Peyer's patch (tissue), 4 donors: ENCODE measurements at places on chromosomes 7 and 10. TPM values are rescaled to one million over a fixed set of nuclear protein-coding genes. Genes with fewer than 3 reads are reported as not detected.

GRCh38 chr10:96984541-96985131, 152.5 kb downstream of the LCOR start:
- H3K27me3 ChIP-seq = no peaks in the 10 kb centered on the region
- peaks cover 21% of the 10 kb centered on the region for H3K36me3 ChIP-seq
- DNase-seq = no peak
- no peak overlapping the region for H3K4me3 ChIP-seq
- no peak overlapping the region for H3K27ac ChIP-seq

DNA sequence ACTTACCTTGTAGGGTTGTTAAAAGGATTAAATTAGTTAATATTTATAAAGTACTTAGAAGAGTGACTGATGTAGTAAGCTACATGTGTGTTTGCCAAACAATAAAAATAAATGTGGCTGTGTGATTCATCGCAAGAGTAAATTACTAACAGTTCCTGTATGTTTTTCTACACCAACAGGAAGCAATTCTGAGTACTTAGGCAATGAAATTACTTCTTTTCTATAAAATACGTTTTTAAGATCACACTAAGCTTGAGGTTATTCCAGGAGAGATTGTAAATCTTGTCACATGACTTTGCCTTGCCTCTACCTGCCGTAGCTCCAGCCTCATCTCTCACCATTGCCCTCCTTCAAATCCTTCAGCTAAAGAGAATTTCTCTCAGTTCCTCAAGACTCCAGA, 18.1 kb upstream of the GSTK1 start:
- no peak for DNase-seq
- H3K36me3 ChIP-seq = no peaks in the 10 kb centered on the region
- peaks cover 47% of the 10 kb centered on the region for H3K4me1 ChIP-seq

GRCh38 chr7:92613720-92614119, 23.5 kb upstream of the FAM133B start:
- DNase-seq = no peak
- H3K4me1 ChIP-seq = no peaks in the 10 kb centered on the region
- no peaks in the 10 kb centered on the region for H3K27me3 ChIP-seq
- no peak overlapping the region for H3K27ac ChIP-seq
- peaks cover 21% of the 10 kb centered on the region for H3K36me3 ChIP-seq

GRCh38 chr7:77631820-77632219, 64.4 kb upstream of the RSBN1L start:
- no peak overlapping the region for H3K4me3 ChIP-seq
- H3K36me3 ChIP-seq = no peaks in the 10 kb centered on the region
- no peak overlapping the region for H3K27ac ChIP-seq
- H3K4me1 ChIP-seq = no peaks in the 10 kb centered on the region

EIF5AL1 gene
- total RNA-seq = 0.53 TPM

DNA sequence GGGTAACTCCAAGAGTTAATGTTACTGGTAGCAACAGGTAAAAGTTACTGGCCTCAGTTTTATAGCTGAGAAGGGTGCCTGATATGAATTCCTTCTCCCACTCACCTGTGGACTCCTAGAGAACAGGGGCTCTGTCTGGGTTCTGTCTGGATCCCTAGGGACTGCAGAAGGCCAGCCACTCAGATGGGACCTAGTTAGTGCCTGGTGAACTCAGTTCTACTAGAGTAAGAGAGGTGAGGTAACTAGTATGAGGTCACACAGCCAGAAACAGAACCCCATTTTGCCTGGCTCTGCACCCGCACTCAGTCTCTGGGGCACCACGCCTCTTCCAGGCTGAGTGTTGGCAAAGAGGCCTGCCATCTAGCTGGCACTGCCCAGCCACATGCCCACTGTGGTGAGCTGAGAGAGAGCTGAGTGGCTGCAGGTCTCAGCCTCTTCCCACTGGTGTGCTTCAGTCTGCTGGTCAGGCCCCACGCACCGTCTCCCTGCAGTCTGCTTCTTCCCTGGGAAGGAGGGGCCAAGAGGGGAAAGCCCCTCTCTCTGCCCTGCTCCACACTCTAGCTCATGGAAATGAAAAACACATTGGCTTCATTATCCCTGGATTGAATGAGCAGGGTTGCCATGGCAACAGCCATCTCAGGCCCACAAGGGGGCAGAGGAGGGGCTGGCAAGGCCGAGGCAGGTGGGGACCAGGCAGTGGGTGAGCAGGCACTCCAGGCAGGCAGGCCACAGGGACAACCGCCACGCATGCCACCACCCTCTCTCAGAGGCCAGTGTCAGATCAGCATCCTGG, 110.6 kb downstream of the ZMIZ1 start:
- no peak overlapping the region for H3K4me3 ChIP-seq
- peaks cover under 1% of the 10 kb centered on the region for H3K4me1 ChIP-seq
- no peak overlapping the region for H3K27ac ChIP-seq
